ENCODE measurements at places on chromosomes 2 and 18. TPM values are rescaled to one million over a fixed set of nuclear protein-coding genes. Genes with fewer than 3 reads are reported as not detected.

DNA sequence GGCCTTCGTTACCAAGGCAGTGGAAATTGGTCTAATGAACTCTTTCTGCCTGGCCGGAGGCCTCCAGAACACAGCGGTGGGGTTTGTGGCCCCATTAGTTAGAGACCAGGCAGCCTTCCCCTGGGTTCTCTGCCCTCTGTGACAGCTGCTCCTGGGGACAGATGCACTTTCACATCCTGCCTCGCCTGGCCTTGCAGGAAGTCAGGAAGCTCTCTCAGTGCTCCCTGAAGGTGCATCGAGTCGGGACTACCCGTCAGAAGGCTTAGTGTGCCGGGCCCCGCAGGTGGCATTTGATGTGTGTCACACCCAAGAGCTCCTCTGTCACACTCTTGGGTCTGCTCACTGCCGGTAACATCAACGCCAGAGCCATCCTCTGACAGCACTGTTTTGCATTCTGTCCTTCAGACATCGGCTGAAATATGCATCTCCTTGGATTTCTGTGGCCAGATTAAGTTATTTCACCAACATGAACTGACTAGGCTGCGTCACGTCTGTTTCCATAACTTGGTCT is 158.3 kb downstream of the LDLRAD4 start:
- DNase-seq = no peak

DNA sequence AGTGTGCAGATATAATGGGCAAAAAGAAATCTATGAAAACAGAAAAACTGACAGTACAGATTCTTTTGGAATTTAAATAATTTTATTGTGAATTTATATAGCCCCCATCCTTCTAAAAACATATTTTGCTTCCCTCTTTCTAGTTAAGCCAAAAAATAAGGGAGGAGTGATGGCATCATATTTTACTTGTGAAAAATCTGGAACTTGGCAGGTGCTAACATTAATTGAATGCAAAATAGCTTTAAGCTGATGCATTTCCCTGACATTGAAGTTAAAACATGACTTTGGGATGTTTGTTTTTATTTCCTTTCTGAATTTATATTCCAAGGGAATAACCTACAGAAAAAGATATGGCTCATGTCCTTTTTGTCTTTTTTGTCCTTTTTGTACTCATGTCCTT is 82.6 kb upstream of the RBM44 start:
- no peak for DNase-seq

- no peak for DNase-seq
These were observed 695.1 kb downstream of the ZEB2 start for GRCh38 chr2:143824791-143825190.

DNA sequence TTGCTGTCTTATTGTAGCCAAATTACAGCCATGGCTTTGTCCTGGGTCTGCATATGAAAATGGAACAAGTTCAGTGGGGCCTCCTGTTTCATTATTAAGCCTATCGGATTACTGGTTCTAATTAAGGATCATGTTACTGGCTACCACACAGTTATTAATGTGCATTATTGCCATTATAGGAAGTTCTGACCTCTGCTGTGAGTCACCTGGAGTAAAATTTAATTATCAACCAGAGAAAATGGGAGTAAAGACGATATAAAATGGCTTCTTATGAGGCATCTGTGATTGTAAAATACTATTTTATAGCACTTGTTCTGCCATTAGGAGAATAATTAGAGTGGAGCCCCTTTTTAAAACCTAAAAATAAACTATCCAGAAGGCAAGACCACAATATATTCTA is 143.3 kb upstream of the ITGB6 start:
- DNase-seq = no peak

GRCh38 chr2:126719833-126720351 is 63.9 kb downstream of the GYPC start:
- DNase-seq = no peak

GRCh38 chr2:10124538-10125045 is 2.1 kb downstream of the RRM2 start:
- peak; percentile 63 for DNase-seq

DNA sequence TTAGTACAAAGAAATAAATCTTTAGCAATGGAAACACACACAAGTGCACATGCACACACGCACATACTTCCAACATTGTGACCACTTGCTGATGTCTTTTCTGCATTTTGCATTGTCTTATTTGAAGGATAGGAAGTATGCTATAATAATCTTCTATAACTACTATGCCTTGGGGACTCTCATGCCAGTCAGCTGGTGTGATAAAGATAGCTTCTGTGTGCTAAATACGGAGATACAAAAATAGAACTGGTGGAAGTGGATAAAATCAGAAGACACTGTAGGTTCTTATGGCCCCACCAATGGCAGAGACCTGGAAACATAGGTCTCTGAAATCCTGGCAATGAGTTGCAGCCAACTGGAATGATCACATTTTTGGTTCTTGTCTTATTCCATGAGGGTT is 31.5 kb upstream of the RASGRP3 start:
- no peak for DNase-seq

DNA sequence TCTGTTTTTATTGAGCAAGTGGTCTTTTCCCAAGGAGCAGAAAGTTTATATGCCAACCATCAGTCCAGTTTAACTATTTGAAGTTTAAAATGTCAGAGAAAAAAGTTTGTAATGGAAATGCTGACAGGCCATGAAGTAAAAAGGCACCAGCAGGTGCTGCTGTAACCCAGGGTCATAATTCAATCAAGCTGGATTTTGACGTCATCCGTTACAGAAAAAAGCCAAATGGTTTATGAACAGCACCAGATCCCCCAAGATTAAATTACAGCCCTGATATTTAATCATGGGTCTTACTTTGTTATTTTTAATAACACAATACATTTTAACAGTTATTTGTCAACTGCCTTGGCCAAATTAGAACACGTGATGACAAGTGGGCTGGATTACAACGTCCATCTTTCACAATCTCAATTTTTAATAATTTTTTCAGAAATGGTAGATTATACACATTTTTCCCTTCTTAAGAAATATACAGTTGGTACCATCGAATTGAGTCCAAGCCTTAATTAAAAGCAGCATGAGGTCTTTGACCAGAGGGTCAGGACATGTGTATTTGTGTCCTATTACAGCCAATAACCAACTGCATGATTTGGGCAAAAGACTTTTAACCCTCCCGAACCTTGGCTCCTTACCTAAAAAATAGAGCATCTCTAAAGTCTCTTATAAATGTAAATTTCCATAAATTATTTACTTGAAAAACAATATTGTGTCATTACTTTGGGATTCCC is 10.0 kb downstream of the TCF4 start:
- DNase-seq = no peak

DNA sequence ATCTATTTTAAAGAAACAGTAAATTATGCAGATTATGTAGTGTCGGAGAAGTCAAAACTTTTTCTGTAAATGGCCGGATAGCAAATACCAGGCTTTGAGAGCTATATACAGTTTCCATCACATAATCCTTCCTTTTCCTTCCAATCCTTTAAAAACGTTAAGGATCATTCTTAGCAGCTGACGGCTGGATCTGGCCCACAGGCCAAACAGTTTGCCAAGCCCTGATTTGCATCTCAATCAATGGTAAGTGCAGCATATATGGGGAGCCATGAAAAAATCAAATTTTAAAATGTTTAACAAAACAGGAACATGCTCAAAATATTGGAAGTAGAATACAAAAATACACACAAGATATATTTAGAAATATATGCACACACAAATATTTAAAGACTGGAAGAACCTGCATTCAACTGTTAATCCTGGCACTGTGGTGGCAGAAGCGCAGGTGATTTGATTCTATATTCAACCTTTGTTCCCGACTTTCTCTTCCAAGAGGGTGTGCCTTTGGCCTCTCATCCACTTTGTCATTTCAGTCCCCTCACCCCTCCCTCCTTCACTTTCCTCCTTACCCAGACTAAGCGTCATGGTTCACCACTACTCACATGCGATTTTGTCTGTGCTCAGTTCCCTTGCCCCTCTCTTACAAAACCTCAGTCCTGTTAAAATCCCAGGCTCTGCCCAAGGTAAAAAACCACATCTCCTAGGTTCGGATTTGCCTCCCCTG is 27.3 kb downstream of the NDUFA10 start:
- DNase-seq = no peak

DNA sequence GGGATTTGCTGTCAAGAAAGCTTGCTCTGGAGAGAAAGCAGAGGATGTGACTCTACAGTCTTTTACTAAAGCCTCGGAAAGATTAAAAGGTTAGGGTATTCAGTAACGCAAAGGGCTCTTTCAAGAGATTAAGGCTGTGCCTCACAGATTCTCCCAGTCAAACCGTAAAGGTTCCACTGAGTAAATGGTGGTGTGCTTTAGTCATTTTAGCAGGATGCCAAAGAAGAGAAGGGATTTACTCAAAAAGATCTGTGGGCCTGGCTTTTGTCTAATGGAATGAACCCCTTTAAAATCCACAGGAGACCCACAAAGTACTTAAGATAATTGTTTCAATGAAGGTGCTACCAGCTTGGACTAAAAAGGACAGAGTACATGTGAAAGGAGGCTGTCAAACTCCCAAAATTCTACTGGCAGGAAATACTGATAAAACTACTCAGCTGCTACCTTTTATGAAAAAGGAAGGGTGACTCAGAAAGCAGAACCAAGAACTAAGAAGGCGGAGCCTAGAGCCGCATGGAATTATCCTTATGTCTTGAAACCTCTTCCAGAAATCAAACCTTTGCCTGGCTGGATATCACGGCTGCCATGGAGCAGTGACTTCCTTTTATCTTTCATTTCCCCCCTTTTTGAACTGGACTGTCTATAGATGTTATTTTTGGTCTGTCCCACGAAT is 670.2 kb upstream of the ZEB2 start:
- DNase-seq = no peak

- no peak for DNase-seq
These were observed 186.1 kb downstream of the SEPTIN10 start for GRCh38 chr2:109427661-109428091.

Gene CXCR2
- not detected for total RNA-seq

DNA sequence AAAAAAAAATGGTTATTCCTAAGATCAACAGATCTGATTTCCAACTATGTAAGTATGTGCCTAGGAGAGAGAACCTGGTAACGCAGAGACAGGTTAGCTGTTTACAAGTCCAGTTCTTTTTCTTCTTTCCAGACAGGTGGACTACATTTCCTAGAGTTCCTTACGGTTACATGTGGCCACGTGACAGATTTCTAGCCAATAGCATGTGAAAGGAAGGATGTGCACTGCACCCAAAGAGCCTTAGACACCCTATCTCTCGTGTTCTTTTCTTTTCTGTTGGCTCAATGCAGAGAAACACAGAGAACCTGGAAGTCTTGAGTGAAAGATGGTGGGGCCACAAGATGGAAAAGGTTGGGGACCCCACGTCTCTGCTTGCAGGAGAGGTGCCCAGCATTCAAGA is 375.9 kb downstream of the TNS1 start:
- DNase-seq = no peak

Gene PROC
- 0.13 TPM for total RNA-seq

DNA sequence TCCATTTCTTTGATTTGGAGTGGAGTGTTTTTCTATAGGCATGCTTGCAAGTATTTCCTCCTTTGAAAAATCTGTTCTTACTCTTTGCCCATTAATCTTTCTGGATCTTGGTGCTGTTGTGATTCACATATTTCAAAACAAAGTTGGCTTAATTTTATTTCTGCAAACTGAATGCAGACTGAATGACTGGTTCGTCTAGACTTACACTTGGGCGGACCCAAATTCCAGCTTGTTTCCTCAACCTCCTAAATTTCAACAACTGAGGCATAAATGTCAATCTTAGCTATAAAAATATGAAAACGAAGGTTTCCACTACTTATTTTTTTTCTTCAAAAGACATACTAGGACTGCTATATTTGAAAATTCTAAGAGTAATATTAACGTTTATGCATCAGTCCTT is 59.0 kb downstream of the ANKRD44 start:
- DNase-seq = no peak

GRCh38 chr18:58761241-58761969 is 90.1 kb downstream of the MALT1 start:
- DNase-seq = no peak

Measured in CD8-positive, alpha-beta memory T cell (primary cell).